Testis (tissue), 5 donors: ENCODE measurements at places on chromosomes 12 and 14. TPM values are rescaled to one million over a fixed set of nuclear protein-coding genes. Genes with fewer than 3 reads are reported as not detected.

The STON2 gene
- 38.5 TPM for total RNA-seq

The TBX3 gene
- total RNA-seq = 8.4 TPM

GRCh38 chr12:82955043-82955442 lies 268.3 kb downstream of the TMTC2 start:
- no peaks in the 10 kb centered on the region for H3K4me1 ChIP-seq
- H3K27me3 ChIP-seq = no peaks in the 10 kb centered on the region
- H3K27ac ChIP-seq = no peak overlapping the region
- no peak overlapping the region for H3K4me3 ChIP-seq

- no peaks in the 10 kb centered on the region for H3K36me3 ChIP-seq
- DNase-seq = no peak
- no peak overlapping the region for H3K27ac ChIP-seq
These were observed 10.1 kb downstream of the CCDC196 start for GRCh38 chr14:66496188-66496807.
